Fibroblast of skin of right quadriceps (primary cell): ENCODE measurements at places on chromosomes 1 and 21.

DNA sequence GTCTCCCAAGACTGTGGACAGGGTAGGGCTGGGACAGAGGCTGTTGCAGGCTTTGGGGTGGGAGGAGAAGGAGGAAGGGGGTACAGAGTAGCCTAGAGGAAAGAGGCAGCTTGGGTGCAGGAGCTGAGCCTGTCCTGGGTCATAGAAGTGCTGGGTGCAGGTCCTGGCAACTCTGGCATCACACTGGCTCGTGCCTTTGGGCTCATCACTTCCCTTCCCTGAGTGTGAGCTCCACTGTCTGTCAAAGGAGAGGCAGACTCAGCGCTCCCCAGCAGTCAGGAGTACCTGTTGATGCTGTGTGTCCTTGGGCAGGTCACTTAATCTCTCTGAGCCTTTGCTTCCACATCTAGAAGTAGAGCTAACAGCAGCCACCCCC, 157.1 kb downstream of the PTPRU start:
- no peak for DNase-seq

DNA sequence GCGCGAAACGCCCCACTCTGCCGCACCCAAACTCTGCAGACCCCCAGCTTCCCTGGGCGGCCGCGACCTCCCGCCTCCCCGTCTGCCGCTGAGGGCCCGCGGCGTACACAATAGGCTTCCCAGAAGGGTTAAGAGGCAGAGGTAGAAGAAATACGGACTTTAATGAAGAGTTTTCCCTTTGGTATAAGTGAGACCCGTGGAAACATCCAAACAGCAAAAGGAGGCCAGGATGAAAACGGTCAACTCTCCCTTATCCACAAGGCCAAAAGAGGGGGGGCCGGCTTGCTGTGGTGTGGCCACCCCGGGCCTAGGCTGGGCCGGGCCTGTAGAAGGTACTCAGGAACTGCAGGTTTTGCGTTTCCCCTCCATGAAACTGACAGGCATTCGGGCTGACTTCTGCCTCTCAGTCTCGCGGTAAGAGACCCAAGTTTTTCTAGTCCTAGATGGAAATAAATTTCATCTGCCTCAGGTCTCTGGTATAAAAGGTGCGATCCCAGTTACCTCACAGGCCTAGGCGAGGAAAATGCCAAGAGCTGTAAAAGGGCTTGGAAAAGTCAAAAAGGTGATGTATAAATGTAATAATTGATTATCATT, 671 bp upstream of the PYGO2 start:
- peak; percentile 23 for DNase-seq

- peak; percentile 46 for DNase-seq
These were observed 1.1 kb downstream of the NMNAT2 start for GRCh38 chr1:183416850-183417771.

DNA sequence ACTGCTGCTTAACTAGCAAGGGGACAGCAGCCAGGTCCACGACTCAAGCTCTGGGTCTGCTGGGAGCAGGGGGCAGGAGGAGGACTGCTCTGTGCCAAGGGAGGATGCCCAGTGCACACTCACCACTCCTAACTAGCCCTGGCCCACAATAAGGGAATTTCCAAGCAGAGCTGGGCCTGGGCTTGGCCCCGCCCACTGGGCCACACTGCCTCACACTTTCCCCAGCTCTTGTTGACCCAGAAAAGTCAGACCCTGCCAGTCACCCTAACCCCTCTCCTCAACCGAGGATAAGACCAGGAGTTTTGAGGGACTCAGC, 18.7 kb downstream of the SLC9A1 start:
- no peak for DNase-seq

- DNase-seq, result no peak
These were observed 13.9 kb upstream of the TMEM222 start for GRCh38 chr1:27307874-27308598.

- peak; percentile 59 for DNase-seq
These were observed 21.3 kb upstream of the CCDC190 start for GRCh38 chr1:162882248-162882674.

DNA sequence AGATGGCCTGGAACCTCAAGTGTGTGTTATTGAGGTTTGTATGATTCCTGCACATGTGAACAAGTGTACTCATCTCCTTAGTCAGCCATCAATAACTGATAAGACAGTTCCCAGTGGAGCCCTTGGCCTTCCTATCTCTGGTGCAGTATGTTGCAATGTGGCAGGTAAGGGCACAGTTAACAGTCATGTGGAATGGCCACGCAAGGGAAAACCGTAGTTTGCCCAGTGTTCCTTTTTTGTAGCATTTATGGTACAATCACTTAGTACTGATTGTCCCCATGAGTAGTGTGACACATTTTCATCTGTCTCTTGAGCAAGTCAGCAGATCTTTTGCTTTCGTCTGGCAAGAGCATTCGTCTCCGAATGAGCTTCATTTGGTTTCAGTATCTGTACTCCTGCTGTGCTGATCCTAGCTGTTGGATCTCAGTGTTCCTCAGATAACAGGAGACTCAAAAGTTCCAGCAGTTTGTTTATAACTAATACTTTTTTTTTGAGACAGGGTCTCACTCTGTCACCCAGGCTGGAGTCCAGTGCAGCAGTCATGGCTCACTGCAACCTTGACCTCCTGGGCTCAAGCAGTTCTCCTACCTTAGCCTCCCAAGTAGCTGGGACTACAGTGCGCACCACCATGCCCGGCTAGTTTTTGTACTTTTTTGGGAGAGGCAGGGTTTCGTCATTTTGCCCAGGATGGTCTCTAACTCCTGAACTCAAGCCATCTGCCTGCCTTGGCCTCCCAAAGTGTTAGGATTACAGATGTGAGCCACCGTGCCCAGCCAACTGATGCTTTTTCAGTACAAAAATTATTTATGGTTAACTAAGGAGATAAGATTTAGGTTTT, 8.2 kb downstream of the CTPS1 start:
- no peak for DNase-seq

DNA sequence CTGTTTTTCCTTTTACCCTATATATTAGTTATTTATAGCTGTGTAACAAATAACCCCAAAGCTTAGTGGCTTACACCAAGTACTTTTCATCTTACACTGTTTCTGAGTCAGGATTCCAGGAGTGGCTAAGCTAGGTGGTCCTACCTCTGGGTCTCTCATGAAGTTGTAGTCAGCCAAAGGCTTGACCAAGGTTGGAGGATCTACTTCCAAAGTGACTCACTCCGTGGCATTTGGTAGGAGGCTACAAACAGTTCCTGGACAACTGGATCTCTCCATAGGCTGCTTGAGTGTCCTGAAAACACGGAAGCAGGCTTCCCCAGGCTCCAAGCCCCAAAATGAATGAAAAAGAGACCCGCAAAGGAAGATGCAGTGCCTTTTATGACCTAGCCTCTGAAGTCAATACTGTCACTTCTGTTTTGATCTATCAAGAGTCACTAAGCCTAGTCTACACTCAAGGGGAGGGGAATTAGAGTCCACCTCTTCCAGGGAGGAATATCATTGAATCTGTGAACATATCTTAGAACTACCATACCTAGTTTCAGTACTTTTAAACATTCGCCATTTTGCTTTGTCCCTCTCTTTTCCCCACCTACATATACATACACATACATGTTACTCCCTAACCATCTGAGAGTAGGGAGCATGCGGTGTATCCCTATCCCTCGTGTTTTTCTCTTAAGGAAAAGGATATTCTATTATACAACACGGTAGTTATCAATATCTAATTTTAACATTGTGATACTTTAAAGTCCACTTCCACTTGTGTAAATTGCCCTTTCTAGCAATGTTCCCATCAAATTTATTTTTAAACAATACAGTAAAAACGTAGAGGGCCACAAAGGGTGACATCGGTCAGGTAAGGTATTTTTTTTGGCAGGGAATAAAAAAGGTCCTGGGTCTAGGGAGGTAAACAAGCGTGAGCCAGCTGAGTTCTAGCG, 67.2 kb downstream of the SLC35A3 start:
- DNase-seq, result peak; percentile 39
